CD4-positive, alpha-beta T cell (primary cell): ENCODE measurements at places on chromosomes 11 and 22. TPM values are rescaled to one million over a fixed set of nuclear protein-coding genes. Genes with fewer than 3 reads are reported as not detected.
A peak's percentile ranks its signal among the peaks of the same experiment; 100 is the strongest.

DNA sequence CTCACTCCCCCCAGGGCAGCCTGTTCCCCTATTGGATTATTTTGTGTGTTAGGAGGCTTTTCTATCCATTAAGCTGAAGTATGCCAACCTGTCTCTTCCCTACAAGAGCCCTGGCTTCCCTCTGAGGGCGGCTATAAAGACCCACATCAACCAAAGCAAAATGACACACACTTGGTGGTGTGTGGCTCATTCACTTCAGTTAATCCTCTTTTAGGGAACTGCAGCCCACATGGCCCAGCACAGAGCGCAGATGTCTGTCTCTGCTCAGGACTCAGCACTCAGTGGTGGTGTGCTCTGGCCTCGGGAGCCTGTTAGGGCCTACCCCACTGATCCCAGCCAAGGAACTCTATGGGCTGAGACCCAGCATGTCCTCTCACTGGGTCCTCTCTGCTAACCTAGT, 32.2 kb upstream of the LRRC10B start:
- H3K36me3 ChIP-seq = peaks cover 3% of the 10 kb centered on the region
- H3K4me3 ChIP-seq = no peak overlapping the region
- H3K27ac ChIP-seq = no peak overlapping the region
- no peaks in the 10 kb centered on the region for H3K27me3 ChIP-seq

DNA sequence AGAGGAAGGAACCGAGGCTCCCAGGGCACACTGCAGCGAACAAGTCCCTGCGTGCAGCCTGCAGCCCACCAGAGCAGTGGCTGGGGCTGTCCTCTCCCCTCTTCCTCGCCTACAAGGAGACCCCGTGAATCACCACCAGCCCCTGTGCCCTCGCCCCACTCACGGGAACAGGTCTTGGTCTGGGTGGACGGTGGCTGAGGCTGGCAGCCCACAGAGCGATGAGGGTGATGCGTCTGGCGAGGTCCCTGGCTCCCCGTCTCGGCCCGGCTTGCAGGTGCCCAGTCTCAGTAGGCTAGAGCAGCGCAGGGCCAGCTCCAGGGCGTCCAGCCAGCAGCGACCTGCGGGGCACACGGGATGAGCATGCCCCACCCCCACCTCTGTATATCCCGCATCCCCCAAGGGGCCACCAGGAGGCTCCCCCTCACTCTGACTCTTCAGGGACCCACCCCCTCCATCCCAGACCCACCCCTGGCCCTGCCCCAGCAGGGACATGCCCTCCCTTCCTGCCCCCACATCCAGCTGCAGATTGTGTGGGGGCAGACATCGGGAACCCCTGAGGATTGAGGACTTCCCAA, 50.5 kb upstream of the CARS1 start:
- no peak overlapping the region for H3K27ac ChIP-seq
- no peak overlapping the region for H3K4me3 ChIP-seq
- no peaks in the 10 kb centered on the region for H3K4me1 ChIP-seq

DNA sequence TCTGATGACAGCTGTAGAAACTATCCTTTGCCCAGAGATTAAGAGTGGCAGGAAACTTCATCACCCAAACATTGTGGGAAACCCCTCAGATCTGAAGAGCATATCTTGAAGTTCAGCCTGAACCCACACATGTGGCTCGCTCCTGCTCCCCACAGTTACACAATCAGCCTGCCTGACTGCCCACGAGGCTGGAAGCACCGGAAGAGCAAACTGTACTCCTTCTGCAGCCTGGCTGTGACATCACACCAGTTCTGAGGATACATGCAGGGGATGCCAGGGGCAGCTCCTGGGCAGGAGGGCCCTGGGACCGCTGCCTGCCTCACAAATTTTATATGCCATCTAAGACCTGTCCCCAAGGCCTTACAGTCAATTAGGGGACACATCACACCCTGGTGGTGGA, 444.4 kb downstream of the BUD13 start:
- no peak overlapping the region for H3K4me3 ChIP-seq
- H3K36me3 ChIP-seq = no peaks in the 10 kb centered on the region
- peaks cover 7% of the 10 kb centered on the region for H3K27me3 ChIP-seq
- H3K27ac ChIP-seq = no peak overlapping the region

- no peaks in the 10 kb centered on the region for H3K27me3 ChIP-seq
- no peak for DNase-seq
- peaks cover 27% of the 10 kb centered on the region for H3K36me3 ChIP-seq
- peaks cover 11% of the 10 kb centered on the region for H3K4me1 ChIP-seq
- H3K27ac ChIP-seq = no peak overlapping the region
These were observed 12.7 kb upstream of the RGL4 start for GRCh38 chr22:23678133-23678532.

DNA sequence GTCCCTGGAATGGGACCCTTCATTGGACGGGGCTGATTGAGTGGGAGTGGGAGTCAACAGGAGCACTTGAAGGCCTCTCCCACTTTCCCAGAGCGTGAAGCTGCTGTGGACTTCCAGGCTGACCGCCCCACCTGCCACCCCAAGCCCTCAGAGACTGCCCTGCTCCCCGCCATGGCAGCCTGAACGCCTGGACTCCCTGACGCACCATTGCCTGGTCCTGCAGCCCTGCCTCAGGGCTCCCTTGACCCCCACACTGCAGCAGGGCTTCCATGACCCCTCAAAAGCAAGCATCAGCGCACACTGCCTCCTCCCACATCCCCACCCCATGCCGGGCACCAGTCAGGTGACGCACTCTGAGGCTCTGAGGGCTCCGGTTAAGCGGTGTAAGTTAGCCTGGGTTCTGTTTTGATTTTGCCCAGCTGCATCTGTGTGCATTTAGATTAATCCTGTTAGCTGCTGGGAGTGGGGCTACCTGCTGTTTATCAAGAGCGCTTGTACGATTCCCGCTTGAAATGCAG, 39.4 kb downstream of the TRIM29 start:
- H3K36me3 ChIP-seq = no peaks in the 10 kb centered on the region
- no peak for DNase-seq
- H3K4me1 ChIP-seq = no peaks in the 10 kb centered on the region

GRCh38 chr11:67368621-67369020, 4.8 kb downstream of the CLCF1 start:
- H3K4me3 ChIP-seq = no peak overlapping the region
- H3K27me3 ChIP-seq = no peaks in the 10 kb centered on the region
- no peak overlapping the region for H3K27ac ChIP-seq
- peaks cover 4% of the 10 kb centered on the region for H3K36me3 ChIP-seq
- no peak for DNase-seq

DNA sequence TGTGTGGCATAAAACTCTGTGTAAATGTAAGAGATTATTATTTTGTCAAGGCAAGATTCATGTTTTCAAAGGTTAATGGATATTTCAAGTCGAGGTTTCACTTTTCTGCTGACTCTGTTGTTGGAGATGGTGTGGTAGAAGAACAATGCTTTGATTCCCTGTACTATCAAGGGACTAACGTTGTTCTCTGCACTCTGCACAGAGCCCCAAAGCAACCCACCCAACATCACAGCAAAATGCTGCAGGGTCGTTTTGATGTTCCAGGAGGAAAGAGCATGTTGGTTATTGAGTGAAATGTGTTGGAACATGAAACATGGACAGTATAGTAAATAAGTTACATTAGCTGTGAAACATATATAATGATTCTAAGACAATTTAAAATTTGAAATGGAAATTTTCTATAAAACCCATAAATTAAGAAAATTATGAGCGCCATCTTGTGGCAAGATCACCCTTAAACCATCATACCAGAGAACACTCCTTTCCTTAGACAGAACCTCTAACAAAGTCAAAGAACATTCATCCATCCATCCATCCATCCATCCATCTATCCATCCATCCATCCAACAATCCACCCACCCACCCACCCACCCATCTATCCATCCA, 164.4 kb upstream of the ZBED5 start:
- no peak overlapping the region for H3K27ac ChIP-seq
- no peaks in the 10 kb centered on the region for H3K4me1 ChIP-seq
- no peaks in the 10 kb centered on the region for H3K27me3 ChIP-seq
- no peaks in the 10 kb centered on the region for H3K36me3 ChIP-seq
- H3K4me3 ChIP-seq = no peak overlapping the region

GRCh38 chr22:47304191-47304831, 541.9 kb downstream of the TBC1D22A start:
- no peak overlapping the region for H3K4me3 ChIP-seq
- H3K4me1 ChIP-seq = no peaks in the 10 kb centered on the region
- H3K27me3 ChIP-seq = no peaks in the 10 kb centered on the region

GRCh38 chr22:41009222-41009948, 58.2 kb downstream of the RBX1 start:
- H3K4me1 ChIP-seq = no peaks in the 10 kb centered on the region
- no peak for DNase-seq
- H3K4me3 ChIP-seq = no peak overlapping the region

DNA sequence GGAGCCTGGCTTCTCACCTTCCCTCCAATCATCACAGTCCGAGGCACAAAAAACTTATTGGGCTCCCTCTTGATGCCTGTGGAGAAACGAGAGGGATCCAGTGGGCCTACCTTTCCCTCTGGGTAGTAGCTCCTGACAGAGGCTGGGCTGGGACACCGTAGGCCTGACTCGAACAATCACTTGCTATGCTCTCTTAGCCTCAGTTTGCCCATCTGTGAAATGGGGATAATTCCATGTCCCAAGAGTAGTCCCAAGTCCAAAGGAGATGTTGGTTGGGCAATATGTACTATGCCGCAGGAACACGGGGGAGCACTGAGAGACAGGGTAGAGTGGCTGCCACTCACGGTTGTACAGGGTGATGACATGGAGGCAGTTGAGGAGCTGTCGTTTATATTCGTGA, 7.6 kb upstream of the RASGRP2 start:
- no peaks in the 10 kb centered on the region for H3K27me3 ChIP-seq
- no peak for DNase-seq
- peaks cover 25% of the 10 kb centered on the region for H3K36me3 ChIP-seq
- peaks cover 38% of the 10 kb centered on the region for H3K4me1 ChIP-seq

GRCh38 chr22:40289991-40290459, 56.3 kb upstream of the ADSL start:
- peaks cover 44% of the 10 kb centered on the region for H3K4me1 ChIP-seq
- peak overlapping the region; percentile 94 for H3K27ac ChIP-seq
- peak; percentile 62 for DNase-seq
- peak overlapping the region; percentile 2 for H3K4me3 ChIP-seq
- H3K27me3 ChIP-seq = no peaks in the 10 kb centered on the region
- H3K36me3 ChIP-seq = peaks cover 54% of the 10 kb centered on the region

- no peaks in the 10 kb centered on the region for H3K27me3 ChIP-seq
- H3K4me3 ChIP-seq = no peak overlapping the region
- no peaks in the 10 kb centered on the region for H3K4me1 ChIP-seq
- no peak for DNase-seq
- no peaks in the 10 kb centered on the region for H3K36me3 ChIP-seq
These were observed 34.3 kb upstream of the CSTF3 start for GRCh38 chr11:33195462-33196173.

- no peak overlapping the region for H3K4me3 ChIP-seq
- no peaks in the 10 kb centered on the region for H3K4me1 ChIP-seq
- H3K27me3 ChIP-seq = peaks cover 8% of the 10 kb centered on the region
- no peak overlapping the region for H3K27ac ChIP-seq
These were observed 54.6 kb upstream of the PAX6 start for GRCh38 chr11:31865606-31866300.

- H3K36me3 ChIP-seq = no peaks in the 10 kb centered on the region
- H3K4me3 ChIP-seq = no peak overlapping the region
- no peak overlapping the region for H3K27ac ChIP-seq
- H3K27me3 ChIP-seq = no peaks in the 10 kb centered on the region
These were observed 1494.3 kb downstream of the BRD1 start for GRCh38 chr22:48333323-48333763.

GRCh38 chr11:6681949-6682348, 1.2 kb downstream of the MRPL17 start:
- H3K36me3 ChIP-seq = peaks cover 12% of the 10 kb centered on the region
- H3K4me1 ChIP-seq = peaks cover 17% of the 10 kb centered on the region
- peak overlapping the region; percentile 75 for H3K4me3 ChIP-seq
- H3K27me3 ChIP-seq = no peaks in the 10 kb centered on the region

- no peaks in the 10 kb centered on the region for H3K36me3 ChIP-seq
- H3K27me3 ChIP-seq = peaks cover 49% of the 10 kb centered on the region
- no peak for DNase-seq
- no peaks in the 10 kb centered on the region for H3K4me1 ChIP-seq
These were observed 26.7 kb upstream of the FGF19 start for GRCh38 chr11:69730500-69730899.

DNA sequence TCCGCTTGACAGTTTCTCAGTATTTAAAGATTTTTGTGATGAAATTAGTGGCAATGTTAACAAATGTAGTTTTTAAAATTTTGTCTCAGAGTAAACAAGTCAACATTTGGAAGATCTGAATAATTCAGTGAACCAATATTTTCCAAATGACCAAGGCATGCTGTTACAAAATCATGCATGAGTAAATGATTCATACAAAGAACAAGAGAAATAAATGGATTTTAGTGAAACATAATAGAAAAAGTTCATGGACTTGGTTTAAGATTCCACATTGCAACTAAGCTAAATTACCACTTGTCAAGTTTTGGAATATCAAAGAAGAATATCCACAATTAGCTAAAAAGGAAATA, 125.7 kb upstream of the SNX19 start:
- no peak for DNase-seq
- no peaks in the 10 kb centered on the region for H3K36me3 ChIP-seq
- H3K4me3 ChIP-seq = no peak overlapping the region
- H3K27ac ChIP-seq = no peak overlapping the region
- H3K27me3 ChIP-seq = no peaks in the 10 kb centered on the region

DNA sequence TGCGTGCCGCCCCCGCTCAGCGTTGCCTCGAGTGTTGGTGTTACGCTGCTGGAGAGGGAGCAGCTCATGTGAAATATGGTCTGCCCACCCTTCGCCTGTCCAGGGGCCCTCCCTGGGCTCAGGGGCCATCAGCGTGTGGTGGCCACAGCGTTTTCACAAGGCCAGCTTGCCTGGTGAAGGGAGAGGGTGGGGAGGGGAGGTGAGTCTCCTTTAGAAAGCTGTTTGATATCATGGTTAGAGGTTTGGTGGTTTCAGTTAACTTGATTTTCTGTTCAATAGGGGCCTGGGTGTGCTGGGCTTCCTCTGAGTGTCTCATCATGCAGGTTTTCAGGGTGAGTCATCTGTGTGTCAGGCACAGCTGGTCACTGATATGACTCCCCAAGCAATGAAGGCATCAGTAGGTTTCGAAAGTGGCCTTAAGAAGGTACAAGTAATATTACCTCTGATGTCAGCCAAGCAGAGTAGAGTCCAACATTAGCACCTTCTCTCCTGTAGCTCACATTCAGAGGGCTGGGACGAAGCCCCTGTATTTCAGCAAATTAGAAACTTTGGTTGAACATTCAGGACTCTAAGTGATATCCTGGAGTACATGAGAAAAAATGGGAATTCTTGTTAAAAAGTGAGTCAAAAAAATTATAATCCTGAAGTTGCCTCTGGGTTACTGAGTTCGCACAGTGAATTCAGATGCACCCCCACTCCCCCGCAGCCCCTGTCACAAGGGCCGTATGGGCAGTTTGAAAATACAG, 172.5 kb downstream of the TBC1D22A start:
- H3K36me3 ChIP-seq = peaks cover 17% of the 10 kb centered on the region
- H3K27me3 ChIP-seq = no peaks in the 10 kb centered on the region
- no peaks in the 10 kb centered on the region for H3K4me1 ChIP-seq
- H3K27ac ChIP-seq = no peak overlapping the region
- no peak overlapping the region for H3K4me3 ChIP-seq
- no peak for DNase-seq

GRCh38 chr11:35602160-35602793, 16.0 kb upstream of the FJX1 start:
- no peaks in the 10 kb centered on the region for H3K4me1 ChIP-seq
- H3K27ac ChIP-seq = no peak overlapping the region
- H3K27me3 ChIP-seq = peaks cover 14% of the 10 kb centered on the region

- H3K4me1 ChIP-seq = no peaks in the 10 kb centered on the region
- H3K36me3 ChIP-seq = no peaks in the 10 kb centered on the region
- H3K27me3 ChIP-seq = no peaks in the 10 kb centered on the region
- H3K4me3 ChIP-seq = no peak overlapping the region
These were observed 455.4 kb downstream of the DLG2 start for GRCh38 chr11:85171648-85172257.

The TLCD5 gene
- total RNA-seq = not detected

The NAALAD2 gene
- total RNA-seq = not detected
